ENCODE measurements at places on chromosomes 13 and 19.

- no peak for DNase-seq
These were observed 16.5 kb downstream of the DPF1 start for GRCh38 chr19:38207543-38207942.

DNA sequence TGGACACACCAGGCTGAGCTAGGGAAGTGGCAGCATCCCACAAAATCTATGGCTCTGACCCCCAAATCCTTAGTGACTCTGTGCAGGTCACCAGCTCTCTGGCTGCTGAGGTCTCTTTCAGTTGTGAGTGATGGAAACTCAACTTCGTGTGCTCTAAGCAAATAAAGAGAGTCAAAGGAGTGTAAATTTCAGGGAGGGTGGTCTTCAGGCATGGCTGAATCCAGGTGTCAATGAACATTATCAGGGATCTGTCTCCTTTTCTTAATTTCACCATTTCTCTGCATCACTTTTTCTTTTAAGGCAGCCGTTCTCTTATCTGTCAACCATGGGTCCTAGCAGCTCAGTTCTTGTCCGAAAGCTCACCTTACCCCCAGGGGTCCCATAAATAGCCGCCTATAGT is 6.2 kb downstream of the CYP4F12 start:
- no peak for DNase-seq

GRCh38 chr19:8702350-8702749 is 3.8 kb upstream of the ACTL9 start:
- DNase-seq: no peak

- no peak for DNase-seq
These were observed 508.6 kb upstream of the KLHL1 start for GRCh38 chr13:70616847-70617246.

DNA sequence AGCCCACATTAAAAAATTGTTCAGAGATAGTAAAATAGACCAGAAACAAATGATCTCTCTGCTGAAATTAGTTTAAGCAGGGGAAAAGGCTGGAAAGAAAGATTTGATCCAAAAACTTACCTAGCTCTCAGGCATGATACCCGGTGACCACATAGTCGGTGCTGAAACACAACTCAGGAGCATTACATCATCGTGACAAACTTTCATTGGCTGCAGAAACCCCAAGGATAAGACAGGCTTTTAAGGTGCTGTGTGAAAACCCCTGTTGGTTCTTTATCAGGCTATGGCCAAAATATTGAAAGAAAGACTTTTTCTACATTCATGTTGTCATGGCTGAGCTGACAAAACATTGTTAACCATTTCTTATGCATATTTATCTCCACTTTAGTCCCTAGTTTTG is 171.7 kb upstream of the KLF12 start:
- no peak for DNase-seq

GRCh38 chr19:57096685-57097361 is 23.0 kb upstream of the USP29 start:
- no peak for DNase-seq

DNA sequence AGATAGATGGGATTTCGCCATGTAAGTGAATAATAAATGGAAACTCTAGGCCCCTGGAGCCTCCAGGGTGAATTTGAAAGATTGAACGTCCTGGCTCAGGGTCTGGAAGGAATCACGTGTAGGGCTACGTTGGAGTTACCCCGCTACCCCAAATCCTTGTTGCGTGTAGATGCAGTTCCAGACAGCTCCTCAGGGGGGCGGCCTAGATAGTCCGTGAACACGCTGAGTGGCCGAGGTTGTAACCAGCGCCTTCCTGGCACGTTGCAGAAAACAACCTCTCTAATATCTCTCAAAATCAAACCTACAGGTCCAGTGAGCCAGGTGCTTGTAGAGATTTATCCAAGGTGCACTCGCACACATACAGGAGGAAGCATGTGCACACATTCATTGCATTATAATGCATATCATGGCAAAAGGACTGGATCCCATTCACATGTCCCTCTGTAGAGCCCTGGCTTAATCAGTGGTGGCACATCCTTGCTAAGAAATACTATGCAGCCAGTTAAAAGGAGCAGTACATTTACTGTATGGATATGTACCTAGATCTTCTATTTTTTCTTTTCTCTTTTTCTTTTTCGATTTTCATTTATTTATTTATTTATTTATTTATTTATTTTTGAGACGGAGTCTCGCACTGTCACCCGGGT is 2.5 kb upstream of the KEAP1 start:
- peak; percentile 90 for DNase-seq

DNA sequence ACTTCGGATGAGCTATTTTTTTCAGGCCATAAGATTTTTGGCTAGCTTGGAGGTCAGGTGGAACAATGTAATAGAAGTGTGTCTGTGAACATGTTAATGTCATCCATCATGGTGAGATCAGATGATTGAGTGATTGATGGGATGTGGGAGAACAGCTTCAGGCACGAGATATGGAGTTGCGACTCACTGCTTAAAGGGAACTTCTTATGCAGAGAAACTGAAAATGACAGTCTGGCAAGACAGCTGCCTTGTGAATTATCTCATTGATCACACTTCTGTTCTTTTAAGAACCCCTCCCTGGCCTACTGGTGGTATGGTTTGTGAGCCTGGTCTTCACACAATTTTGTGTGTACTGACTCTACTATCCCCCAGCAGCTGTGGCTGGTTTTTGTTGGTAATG is 96.0 kb downstream of the OLFM4 start:
- no peak for DNase-seq

GRCh38 chr19:17554968-17555479 is 425 bp upstream of the COLGALT1 start:
- no peak for DNase-seq

DNA sequence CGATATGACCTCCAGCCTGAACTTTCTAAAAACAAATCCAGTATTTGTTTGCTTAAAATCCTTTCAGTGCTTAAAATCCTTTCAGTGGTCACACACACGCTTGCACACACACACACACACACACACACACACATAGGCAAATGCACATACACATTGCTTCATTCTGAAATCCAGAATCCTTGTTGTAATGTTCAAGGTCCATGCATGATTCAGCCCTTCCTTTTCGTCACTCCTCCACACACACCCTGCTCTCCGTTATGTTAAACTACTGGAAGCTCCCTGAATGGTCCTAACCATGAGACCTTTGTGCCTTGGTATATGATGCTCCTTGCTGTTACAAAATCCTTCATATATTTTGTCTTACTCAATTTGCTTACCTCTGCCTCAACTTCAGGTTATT is 44.9 kb downstream of the SERTM1 start:
- no peak for DNase-seq

- DNase-seq: no peak
These were observed 42.6 kb upstream of the AMER2 start for GRCh38 chr13:25214491-25215252.

DNA sequence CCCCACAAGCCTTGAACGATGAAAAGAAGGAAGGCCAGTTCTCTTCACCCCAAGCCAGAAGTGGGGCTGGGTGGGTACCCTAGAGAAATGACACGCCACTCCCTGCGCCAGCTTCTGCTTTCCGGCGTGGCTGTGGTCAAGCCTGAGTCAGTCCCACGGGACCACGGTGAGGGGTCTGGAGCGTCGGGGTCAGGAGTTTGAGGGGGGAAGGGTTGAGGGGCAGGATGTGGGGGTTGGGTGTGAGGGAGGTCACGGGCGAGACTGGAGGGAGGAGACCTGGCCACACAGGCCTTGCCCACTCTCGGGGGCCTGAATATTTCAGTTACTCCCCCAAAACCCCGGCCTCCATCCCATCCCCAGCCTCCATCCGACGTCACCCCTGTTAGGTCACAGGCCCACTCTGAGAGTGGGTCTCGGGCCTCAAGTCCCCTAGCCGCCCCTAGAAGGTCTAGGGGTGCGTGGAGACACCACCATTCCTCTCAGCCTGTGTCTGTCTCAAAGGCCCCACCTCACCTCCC is 500 bp upstream of the IFI30 start:
- no peak for DNase-seq

DNA sequence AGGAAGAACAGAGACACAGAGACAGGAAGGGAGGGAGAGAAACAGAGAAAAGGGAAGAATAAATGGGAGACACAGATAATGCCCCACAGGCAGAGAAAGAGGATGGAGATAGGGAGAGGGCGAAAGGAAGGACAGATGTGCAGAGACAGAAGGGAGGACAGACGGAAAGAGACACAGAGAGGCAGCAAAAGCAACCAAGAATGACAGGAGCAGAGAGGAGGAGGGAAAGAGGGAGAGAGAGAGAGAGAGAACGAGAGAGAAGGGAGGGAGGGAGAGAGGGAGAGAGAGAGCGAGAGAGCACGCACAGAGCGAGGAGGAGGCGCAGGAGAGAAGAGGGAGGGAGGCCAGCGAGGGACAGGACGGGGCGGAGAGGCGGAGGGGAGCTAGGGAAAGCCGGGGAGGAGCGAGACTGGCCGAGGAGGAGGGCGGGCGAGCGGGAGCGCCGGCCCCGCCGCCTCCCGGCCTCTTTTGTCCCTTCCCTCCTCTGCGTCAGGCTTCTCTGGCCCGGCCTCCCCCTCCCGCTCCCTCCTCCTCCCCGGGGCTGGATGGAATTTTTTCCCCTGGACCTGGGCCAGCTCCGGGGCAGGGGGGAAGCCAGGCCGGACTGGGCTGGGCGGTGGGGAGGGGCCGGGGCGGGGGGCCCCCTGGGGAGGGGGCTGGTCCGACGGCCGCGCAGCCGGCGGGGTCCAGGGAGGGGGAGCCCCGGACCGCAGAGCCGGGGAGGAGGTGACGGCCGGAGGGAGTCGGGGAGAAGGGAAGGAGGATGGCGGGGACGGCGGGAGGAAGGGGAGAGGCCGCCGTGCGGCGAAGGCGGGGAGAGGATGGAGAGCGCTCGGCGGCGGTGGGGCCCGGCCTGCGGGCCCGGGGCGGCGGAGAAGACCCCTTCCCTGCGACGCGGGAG is 4.2 kb upstream of the SPACA6 start:
- DNase-seq: peak; percentile 81

GRCh38 chr13:96779691-96780090 is 214.6 kb downstream of the OXGR1 start:
- no peak for DNase-seq

DNA sequence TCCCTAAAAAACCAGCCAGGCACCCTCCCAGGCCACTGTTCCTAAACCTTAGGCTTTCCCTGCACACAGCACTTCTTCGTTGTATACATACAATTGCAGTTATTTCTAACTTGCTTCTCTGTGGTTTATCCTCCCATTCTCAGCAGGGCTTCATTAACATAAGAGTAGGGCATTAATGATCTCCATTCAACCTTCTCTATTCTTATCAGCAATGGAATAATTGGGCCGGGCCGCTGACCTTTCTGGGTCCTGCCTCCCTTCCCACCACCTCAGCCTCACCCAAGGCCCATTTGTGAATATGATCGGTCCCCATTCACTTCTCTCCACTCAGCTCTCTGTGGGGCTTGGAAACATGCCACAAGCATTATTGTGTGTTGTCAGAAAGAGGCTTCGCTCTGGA is 184.2 kb downstream of the SUCLA2 start:
- DNase-seq: peak; percentile 29

DNA sequence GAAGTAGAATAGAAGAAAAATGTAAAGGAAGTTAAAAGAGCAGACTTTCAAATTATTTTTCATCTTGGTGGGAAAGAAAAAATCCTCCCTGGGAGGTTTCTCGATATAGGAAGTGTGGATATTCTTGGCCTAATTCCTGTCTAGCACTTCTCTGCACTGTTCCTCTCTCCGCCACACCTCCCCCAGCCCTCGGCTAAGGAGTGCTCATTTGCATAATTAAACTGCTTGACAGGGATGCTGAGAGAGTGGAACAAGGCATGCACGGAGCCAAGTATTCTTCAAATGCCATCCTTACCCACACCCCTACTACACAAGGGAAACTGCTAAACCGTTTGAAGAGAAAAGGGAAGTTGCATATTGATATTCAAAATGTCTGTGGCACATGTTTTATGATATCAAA is 511.0 kb upstream of the HTR2A start:
- no peak for DNase-seq

- DNase-seq: no peak
These were observed 8.9 kb upstream of the TPP2 start for GRCh38 chr13:102587916-102588315.

DNA sequence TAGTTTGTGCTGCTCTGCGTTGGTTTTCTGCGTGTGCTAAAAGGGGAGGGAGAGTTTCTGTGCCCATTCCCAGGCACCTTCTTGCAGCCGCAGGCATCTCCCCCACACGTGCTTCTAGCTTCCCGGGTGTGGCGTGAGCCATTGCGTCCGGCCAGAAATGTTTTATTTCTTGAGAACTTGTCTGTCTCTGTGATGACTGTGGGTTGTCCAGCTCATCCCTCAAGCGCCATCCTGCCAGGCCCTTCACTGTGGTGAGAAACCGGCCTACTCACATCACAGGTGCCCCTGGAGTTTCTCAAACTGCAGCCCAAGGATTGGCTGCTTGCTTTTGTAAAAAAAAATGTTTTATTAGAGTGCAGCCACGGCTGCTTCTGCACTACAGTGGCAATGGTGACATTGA is 24.2 kb downstream of the EPN1 start:
- DNase-seq: no peak

GRCh38 chr13:38452656-38453055 is 103.0 kb downstream of the UFM1 start:
- no peak for DNase-seq

GRCh38 chr13:109158383-109158782 is 529.0 kb downstream of the MYO16 start:
- no peak for DNase-seq

- no peak for DNase-seq
These were observed 213.2 kb upstream of the EDNRB start for GRCh38 chr13:78131811-78132210.

- DNase-seq: no peak
These were observed 3.0 kb upstream of the AKAP8L start for GRCh38 chr19:15421721-15422260.

DNA sequence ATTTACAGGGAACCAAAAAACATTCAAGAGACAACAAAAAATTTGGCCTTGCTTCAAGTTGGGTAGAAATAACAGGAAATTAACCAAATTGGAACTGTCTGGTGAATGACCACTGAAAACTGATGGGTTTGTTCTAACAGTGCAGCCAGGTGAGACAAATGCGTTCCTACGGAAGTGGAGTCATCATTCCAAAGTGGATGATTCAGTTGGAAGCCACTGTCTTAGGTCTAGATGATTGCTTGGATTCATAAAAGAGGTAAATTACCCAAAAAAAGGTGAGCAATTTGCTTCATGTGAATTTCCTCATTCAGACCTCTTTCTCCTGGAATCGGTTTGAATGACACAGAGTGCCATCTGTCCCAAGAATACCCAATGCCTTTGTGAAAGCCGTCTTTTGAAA is 87.1 kb upstream of the IPO5 start:
- DNase-seq: no peak

All from WTC11 (cell line).